ENCODE measurements at places on chromosomes 1 and 21.
A peak's percentile ranks its signal among the peaks of the same experiment; 100 is the strongest.

- DNase-seq, result no peak
Measured at GRCh38 chr1:9657521-9658032, 6.0 kb downstream of the PIK3CD start.

DNA sequence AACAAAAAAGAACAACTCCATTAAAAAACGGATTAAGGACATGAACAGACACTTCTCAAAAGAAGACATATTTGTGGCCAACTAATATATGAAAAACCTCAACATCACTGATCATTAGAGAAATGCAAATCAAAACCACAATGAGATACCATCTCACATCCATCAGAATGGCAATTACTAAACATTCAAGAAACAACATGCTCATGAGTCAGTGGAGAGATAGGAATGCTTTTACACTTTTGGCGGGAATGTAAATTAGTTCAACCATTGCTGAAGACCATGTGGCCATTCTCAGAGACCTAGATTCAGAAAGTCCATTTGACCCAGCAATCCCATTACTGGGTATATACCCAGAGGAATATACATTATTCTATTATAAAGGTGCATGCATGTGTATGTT is 1442.6 kb upstream of the B3GALT2 start:
- DNase-seq, result no peak

GRCh38 chr1:58936973-58937372 is 153.1 kb upstream of the JUN start:
- no peak for DNase-seq

GRCh38 chr21:45444385-45444784 is 39.4 kb downstream of the COL18A1 start:
- no peak for DNase-seq

DNA sequence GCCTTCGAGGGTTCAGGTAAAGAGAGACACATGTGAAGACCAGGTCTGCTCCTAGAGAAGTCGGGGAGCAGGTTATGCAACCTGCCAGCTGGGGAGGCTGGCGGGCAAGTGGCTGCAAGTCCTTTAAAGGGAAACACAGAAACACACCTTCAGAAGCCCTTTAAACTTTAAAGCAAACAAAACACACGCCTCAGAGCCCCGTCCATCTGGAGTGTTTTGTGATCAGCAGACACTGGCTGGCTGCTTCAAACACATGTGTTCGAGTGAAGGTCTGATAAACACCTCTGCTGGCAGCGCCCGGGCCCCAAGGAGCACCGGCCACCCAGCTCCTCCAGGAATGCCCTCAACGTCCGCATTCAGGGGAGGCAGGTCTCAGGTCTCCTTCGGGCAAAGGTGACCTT is 15.2 kb downstream of the RIPK4 start:
- DNase-seq, result no peak

GRCh38 chr1:107430540-107431228 is 289.8 kb downstream of the NTNG1 start:
- DNase-seq, result peak; percentile 52
